ENCODE measurements at places on chromosomes 1 and 21. TPM values are rescaled to one million over a fixed set of nuclear protein-coding genes. Genes with fewer than 3 reads are reported as not detected.

CFAP126 gene
- total RNA-seq: not detected

ESRRG gene
- total RNA-seq: 1.8 TPM

HSD3B2 gene
- 0.94 TPM for total RNA-seq

DNA sequence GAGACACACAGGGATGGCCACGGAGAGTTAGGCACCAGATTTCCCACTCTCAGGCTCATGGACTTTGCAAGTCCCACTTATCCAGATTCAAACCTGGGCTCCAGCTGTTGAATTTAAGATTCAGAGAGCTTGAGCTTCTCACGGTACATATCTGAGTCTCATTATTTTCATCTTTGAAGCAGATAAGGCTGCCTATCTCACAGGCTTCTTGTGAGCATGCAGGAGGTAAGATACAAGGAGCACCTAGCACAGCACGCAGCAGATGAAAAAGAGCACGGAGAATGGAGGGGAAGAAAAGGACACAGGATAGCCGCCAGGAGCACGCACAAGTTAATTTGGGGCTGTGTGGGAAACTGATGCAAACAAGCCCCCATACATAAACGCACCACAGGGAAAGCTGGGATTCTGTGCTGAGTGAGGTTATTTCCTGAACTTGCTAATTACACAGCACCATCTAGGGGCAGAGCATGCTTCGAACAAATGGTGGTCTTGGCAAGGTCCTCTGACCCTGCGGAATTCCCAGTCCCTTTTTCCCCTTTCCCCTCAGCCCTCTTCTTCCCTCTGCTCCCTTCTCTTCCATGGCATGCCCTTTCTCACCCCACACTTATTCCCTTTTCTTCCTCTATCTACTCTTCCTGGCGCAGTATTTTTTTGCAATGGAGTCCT is 134.7 kb upstream of the VANGL1 start:
- peak; percentile 40 for DNase-seq

DNA sequence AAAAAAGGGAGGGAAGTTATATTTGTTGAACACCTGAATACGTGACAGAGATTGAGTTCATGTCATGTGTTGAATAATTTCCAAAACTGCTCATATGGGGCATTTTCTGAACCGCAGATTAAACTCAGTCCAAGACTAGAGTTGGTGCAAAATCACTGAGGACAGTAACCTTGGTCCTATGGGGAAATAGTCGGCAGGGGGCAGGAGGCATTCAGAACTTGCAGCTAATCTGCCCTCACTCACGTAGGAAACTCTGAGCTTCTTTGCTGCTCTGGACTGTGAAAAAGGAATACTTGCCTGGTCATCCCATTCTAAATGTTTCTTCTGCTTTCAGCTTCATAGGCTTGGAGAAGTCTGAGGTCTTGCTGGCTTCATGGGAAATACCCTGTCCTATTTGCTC is 228.3 kb upstream of the ZP4 start:
- DNase-seq: no peak

- no peak for DNase-seq
Measured at GRCh38 chr1:116971965-116972673, 29.4 kb upstream of the CD101 start.

DNA sequence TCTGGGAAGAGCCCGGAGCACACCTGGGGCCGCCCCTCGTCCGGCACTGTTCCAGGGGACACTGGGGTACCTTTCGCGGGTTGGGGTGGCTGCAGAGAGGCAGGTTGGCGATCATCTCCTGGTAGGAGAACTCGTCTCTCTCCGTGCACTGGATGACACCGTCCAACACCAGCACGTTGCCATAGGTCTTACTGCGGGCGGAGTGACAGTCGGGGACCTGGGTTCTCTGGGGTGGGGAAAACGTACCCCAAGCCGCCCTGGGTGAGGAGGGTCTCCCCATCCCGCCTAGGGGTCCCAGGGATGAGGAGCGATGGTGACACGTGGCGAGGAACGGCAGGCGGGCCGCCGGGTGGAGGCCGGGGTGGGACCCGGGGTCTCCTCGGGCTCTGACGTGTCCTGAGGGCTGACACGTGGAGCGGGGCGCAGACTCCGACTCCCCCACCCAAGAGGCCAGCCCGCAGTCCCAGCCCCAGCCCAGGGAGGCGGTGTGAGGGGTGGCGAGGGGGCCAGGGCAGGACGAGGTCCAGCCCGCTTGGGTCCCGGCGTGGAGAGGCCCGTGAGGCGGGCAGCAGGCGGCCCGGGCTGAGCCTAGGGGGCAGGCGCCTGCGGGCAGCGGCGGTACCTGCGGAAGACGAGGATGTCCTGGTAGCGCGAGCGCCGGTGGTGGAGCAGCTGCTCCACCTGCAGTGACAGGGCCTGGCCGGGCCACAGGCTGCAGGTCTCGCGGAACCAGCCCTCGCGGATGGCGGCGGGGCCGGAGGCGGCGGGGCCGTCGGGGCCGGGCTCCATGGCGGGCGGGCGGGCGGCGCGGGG is 457 bp downstream of the SRM start:
- no peak for DNase-seq

GRCh38 chr1:41792485-41792770 is 126.3 kb downstream of the HIVEP3 start:
- DNase-seq: no peak

DNA sequence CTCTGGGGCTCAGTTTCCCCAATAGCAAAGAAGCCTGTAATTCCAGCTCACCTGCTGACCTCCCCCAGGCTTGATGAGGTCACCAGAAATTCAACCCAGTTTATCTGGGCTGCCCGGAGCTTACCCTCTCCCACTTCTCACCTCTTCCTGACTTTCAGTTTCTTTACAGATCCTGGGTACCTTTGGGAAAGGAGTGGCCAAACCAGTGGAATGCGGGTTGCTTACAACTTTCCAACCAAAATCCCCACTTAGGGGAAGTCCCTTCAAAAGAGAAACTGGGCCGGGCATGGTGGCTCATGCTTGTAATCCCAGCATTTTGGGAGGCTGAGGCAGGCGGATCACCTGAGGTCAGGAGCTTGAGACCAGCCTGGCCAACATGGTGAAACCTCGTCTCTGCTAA is 5.9 kb upstream of the MARCKSL1 start:
- DNase-seq: no peak

DNA sequence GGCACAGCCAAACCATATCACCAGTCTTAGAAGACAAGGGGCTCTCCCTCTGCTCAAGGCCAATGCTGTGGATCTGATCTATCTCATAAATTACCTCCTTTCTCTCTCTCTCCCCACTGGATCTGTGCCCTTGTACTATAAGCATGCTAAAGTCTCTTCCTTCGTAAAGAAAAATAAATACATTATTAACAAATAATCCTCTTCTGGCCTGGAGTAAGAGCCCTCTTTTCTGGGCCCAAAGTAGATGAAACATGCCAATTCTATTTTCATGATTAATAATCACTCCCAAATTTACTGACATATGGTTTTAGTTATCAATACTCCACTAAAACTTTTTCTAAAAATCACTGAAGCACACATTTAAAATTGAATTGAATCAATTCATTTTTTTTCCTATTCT is 889.7 kb downstream of the ADGRL2 start:
- DNase-seq: no peak

DNA sequence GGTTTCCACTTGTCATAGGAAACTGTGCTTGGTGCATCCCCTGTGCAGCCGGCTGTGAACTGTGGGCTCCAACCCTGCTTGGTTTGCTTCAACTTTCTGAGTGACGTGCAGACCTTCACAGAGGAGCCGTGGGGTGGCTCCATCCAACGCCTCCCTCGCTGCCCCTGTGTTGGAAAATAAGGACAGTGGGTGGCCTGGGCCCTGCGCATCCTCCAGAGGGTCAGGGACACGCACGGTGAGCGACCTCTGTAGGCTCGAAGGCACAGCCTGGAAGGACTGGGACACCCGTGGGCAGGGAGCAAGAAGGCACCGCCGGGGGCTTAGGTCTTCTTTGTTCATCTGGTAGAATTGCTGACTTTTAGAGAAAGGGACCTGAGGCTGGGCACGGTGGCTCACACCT is 6.5 kb upstream of the FAAP20 start:
- DNase-seq: no peak

- DNase-seq: no peak
Measured at GRCh38 chr1:10237157-10237539, 26.8 kb downstream of the KIF1B start.

DNA sequence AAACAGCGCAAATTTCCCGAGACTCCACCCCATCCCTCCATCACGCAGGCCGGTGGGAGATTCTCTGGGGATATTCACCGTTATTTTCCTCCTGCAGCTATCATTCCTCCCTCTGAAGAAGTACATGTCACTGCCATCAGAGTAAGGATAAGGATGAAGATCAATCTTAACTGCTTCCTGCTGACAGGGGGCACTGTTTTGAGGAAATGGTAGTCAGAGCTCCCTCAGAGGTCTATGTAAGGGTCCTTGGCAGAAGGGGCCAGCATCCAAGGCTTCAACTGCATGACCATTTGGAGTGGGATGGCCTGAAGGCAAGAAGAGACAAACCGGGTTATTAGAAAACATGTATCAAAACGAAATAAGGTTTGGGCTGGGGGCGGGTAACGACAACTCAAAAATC is 111.5 kb downstream of the KCNK1 start:
- peak; percentile 24 for DNase-seq

DNA sequence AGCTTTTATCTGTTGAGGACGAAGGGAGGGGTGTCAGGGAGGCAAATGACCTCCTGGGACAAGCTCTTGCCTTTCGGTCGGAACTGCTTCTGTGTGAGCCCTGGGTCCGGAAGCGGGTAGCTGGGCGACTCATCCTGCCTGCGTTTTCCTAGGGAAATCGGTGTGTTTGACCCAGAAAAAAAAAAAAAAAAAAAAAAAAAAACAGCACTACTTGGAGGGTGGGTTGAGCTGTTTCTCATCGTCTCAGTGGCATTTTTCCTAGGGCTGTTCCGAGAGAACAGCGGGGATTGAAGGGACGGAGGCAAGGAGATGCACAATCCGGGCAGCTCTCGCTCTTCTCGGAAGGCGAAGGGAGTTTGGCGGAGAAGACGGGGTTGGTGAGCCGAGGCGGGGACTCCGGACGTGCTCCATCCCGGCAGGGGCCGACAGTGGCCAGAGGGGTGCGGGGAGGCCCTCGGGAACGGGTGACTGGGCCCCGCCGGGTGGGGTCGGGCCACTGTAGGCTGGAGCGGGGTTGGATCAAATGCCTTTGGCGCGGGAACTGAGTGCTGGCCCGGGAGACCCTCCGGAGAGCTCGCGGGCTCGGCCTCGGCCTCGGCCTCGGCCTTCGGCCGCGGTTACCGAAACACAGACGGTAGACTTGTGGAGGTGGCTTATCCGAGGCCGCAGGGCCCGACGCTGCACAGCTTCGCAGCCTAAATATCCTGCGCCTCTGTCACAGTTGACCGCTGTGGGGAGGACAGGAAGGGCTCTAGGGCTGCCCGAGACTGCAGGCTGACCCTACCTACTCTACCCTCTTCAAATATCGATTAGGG is 2.4 kb upstream of the BARHL2 start:
- no peak for DNase-seq

DNA sequence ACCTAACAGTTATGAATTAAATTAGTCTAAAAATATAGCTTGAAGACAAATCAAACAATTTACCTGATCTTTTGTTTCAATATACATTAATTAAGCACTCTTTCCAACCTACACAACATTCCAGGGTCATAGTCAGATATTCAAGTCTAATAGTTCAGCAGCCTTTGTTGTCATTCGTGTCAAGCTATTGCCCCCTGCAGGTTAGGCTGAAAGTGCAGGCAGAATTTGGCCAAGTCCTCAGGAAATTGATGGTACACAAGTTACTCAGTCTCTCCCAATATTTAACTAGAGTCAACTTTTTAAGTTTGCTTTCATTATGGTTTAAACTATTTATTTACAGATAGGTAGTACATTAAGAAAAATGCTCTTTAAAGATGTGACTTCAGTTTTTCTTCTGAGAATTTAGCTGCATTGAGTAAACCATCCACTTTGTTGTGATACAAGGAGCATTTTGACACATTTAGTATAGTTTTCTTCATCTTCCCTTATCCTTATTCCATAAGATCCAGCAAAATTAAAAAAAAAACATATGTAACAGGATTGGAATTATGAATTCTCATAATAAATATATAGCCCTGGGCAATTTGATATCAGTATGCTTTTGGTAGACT is 130.3 kb upstream of the DPYD start:
- DNase-seq: peak; percentile 74

DNA sequence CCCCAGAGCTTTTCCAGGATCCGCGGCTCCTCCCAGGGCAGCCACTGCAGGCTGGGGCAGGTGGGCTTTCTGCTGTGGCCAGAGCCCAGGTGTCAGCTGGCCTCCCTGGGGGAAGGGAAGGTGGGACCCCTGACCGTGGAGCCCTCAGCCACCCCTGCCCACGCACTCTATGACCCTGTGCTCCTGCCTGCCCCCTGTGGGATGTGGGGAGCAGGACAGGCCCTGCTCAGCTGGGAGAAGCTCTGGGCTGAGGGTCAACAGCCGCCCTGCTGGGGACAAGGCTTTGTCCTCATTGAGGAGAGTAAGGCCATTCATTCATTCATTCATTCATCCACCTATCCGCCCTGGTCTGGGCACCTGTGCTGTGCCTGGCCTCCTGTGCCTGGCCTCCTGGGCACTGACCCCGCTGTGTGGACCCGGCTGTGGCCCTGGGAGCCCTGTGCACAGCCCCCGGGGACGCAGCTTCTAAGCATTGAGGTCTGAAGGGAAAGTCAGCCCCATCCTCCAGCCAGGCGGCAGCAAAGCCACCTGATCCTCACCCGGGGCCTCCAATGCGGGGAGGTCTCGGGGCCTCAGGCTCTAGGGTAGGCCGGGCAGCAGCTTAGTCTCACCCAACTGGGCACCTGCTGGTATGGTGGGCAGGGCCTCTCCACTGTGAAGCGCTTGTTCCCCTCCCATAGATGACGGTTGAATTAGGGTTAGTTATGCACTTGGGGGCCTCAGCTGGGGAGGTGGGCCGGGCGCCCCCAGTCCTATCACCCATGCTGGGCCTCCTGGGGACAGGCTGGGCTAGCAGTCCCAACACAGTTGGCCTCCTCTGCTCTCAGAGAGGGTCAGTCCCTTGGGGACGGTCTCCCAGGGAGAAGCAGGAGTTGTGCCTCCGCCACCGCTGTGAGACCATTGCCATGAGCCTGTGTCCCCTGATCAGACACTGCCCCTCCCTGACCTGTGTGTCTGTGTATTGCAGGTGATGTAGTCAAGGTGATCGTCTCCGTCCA is 6.0 kb downstream of the TNFRSF14 start:
- peak; percentile 56 for DNase-seq

- no peak for DNase-seq
Measured at GRCh38 chr1:92366040-92366395, 67.2 kb downstream of the RPAP2 start.

All from WTC11 (cell line).